ENCODE measurements at places on chromosomes 16 and 17.
A peak's percentile ranks its signal among the peaks of the same experiment; 100 is the strongest.

DNA sequence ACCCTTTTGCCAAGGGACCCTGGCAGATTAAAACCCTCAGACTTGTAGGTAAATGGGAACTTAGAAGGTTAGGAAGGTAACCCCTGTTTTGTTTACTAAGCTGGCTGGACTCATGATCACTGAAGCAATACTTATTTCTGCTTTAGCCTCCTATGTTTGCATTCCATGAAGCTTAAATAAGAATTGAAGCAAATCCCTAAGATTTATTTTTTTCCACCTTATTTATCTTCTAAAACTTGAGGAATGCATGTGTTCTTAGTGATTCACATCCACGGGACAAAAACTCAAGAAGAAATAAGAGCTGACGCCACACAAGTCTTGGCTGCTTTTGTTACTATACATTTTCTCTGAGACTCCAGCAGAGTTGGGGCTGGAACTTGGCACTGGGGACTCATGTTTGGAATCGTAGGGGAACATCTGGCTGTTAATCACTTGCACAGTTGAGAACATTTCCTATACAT lies 35.5 kb downstream of the CLUAP1 start:
- DNase-seq = no peak

DNA sequence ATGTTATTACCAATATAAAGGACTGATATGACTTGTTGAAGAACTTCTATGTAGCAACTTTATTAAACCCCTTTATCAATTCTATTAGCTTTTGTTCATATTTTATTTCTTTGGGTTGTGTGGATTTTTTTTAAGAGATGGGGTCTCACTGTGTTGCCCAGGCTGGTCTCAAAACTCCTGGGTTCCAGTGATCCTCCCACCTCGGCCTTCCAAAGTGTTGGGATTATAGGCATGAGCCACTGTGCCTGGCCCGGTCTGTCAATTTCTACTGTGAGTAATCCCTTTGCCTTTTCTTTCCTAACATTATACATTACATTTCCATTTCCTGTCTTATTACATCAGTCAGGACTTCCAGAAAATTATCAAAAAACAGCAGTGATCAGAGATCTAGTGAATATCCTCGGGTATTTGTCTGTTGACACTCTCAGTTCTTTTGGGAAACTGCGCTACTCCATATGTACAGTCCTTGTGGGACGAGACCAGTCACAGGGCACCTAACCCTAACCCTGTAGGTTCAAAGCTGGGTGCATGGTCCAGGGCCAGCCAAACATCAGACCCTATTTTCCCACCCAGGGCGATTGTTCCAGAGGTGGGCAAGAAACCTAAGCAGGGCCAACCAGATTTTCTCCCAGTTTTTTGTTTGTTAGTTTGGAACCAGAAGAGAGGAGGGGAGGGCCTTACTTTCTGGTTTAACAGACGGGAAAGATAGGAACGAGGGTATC lies 1.7 kb upstream of the SLC47A1 start:
- DNase-seq = no peak

GRCh38 chr16:1471569-1472194 lies 3.1 kb downstream of the CLCN7 start:
- no peak for DNase-seq

- DNase-seq = peak; percentile 31
Measured at GRCh38 chr17:32007463-32008298, 498 bp downstream of the LRRC37B start.

DNA sequence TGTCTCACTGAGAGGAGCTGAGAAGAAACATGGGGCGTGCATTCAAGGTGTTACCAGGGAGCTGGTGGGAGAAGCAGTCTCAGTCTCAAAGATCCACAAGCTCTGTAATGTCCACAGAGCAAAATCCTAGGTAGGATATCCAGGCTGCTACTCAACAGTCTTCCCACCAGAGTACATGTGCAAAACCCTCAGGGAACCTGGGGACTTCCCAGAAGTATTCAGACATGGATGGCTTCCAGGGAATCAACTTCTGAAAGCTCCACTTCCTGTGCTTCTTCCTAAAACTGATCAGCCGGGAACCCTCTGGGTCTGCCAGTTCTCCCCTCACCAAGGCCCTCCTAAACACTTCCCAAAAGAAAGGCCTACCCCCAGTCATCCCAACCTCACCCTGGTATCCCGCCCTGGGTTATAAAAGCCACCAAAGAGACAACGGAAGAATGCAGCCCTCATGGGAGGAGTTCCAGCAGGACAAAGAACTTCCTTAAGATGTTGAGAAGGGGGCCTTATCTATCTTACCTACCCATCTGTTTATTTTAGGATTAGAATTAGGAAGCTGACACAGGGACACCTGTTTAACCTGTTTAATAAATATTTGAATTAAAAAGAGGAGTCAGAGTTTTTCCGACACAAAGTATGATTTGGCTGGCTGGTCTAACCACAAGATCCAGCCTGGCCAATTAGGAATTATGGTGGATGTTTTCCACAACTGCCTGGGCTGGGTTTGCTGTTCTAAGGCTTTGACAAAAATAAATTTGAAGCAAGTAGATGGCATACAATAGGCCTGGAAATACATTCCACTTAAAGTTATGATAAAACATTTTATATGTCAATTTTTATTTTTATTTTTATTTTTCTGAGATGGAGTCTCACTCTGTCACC lies 37.0 kb downstream of the CUEDC1 start:
- no peak for DNase-seq

- DNase-seq = no peak
Measured at GRCh38 chr16:9469512-9469911, 378.1 kb downstream of the HAPSTR1 start.

- peak; percentile 6 for DNase-seq
Measured at GRCh38 chr16:79328402-79329165, 272.0 kb downstream of the MAF start.

GRCh38 chr17:79617304-79617703 lies 6.5 kb upstream of the RBFOX3 start:
- no peak for DNase-seq

GRCh38 chr16:80231121-80231520 lies 309.7 kb upstream of the DYNLRB2 start:
- DNase-seq = no peak

DNA sequence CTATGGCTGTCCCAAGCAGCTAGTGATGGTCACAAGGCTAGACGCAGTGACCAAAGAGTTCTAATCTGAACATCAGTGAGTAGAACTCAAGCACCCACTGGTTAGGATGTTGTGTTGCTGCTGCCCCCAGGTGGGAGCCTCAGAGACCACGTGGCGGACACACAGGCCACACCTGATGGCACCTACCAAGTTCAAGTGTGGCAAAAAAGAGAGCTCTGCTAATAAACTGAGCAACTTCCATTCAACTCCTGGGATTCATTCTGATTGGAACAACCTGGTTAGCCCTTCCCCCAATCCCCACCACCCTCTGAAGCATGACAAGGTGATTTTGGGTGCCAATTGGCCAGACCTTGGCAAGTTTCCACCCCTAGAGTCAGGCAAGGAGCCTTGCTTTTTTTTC lies 3.5 kb upstream of the LCMT1 start:
- DNase-seq = peak; percentile 50

DNA sequence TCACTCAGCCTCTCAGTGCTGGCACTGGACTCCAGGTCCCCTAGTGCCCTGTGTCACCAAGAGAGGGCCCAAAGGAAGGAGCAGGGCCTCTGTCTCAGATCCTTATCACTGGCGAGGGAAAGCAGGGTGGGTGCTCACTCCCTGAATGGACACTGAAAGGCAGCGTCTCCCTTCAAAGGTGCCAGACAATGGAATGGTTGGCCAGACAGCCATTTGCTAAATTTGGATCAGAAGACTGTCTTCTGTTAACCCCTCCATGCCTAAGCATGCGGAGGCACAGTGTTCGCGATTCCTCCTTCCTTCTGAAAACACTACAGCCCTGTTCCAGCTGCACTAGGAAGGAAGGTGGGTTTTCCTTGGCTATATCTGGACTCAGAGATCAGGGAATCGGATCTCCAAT lies 48.4 kb downstream of the SRCIN1 start:
- no peak for DNase-seq

- DNase-seq = no peak
Measured at GRCh38 chr16:631808-632358, 1.1 kb downstream of the WFIKKN1 start.

GRCh38 chr16:54210452-54211125 lies 76.0 kb downstream of the IRX3 start:
- no peak for DNase-seq

DNA sequence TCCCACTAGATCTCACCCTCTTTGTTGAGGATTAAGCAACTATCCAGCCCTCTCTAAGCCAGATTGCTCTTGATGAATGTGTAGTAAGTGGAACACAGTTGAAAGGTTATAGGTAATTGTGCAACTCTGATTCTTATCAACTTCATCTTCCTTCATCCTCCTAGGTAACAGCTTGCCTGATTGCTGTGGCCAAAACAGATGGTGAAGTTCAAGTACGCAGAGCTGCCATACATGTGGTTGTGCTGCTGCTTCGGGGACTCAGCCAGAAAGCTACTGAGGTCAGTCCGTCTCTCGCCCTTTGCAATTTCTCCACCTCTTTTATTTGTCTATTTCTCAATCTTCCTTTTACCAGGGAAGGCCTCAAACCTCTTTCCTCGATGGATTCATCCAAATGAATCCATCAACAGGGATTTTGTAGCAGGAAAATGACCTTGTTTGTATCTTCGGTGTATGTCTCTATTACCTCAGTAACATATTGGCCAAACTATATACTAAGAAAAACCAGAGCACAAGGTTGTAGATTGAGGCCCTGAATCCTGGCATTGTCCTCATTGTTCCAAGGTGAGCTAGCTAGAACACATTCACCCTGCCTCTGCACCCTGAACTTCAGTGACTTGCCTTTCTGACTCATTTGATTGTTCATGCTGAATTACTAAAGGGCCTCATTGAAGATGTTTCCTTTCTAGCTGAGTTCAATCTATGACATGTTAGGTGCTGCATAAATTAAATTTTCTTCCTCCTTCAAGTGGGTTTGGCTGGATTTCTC lies 65.1 kb upstream of the HAS3 start:
- DNase-seq = no peak

GRCh38 chr16:49431040-49431439 lies 57.4 kb downstream of the C16orf78 start:
- no peak for DNase-seq

DNA sequence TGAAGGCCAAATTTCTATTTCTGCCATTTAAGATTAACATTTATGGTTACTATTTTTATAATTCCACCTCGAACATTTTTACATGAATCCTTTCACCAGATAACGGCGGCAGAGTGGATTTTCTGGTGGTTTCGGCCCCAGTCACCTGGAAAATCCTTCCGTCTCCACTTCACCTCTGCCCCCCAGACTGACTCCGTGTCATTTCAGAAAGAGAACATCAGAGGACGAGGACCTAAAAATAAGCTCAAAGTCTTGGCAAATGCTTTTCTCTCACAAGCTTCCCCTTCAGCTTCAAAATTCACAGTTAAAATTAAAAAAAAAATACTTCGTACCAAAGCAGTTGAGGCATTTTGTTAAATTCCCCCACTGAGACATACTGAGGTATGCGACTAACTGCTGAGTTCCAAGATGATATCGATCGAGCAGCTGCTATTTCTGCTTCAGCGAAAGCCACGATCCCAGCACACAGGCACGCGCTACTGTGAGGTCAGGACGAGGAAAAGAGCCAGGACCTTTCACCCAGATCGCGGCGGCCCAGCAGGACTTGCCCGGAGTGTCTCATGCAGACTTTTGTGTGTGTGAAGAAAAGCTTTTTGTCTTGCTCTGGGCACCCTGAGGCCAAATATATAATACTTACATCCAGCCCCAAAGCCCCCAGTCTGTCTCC lies 36.8 kb downstream of the ASPA start:
- no peak for DNase-seq

GRCh38 chr16:5477251-5477650 lies 379.7 kb upstream of the EEF2KMT start:
- no peak for DNase-seq

All from T-cell (primary cell).